Upper lobe of left lung (tissue), 6 donors: ENCODE measurements at places on chromosomes 7 and 10. TPM values are rescaled to one million over a fixed set of nuclear protein-coding genes. Genes with fewer than 3 reads are reported as not detected.
A peak's percentile ranks its signal among the peaks of the same experiment; 100 is the strongest.

The KNDC1 gene
- total RNA-seq: 20.9 TPM

The AEBP1 gene
- total RNA-seq: 92.2 TPM

GRCh38 chr7:77791956-77792355 lies 6.3 kb downstream of the TMEM60 start:
- H3K4me3 ChIP-seq: no peak overlapping the region
- no peak for DNase-seq
- peaks cover 21% of the 10 kb centered on the region for H3K4me1 ChIP-seq

- no peaks in the 10 kb centered on the region for H3K36me3 ChIP-seq
- no peaks in the 10 kb centered on the region for H3K27me3 ChIP-seq
- no peak overlapping the region for H3K4me3 ChIP-seq
- DNase-seq: no peak
Observed at GRCh38 chr10:114380797-114381196, 23.5 kb downstream of the AFAP1L2 start.

The VWC2 gene
- total RNA-seq: 0.15 TPM

The EDRF1 gene
- total RNA-seq: 17.6 TPM

DNA sequence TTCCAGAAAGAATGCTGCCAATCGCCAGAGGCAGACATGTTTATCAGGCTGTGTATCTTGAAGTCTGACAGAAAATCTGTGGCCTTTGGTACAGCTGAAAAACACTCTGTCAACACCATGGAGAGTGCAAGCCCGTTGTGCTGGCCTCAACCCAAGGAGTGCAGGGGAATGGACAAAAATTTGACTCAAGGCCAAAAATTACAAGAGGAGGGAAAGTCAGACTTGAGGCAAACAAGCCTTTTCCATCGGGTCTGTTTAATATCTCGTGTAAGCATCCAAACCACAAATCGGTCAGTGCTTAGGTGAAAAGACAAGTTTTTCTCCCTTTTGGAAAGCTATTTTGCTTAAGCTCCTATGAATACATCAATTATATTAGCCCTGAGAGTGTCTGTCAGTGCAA lies 305.3 kb upstream of the NFE2L3 start:
- H3K4me3 ChIP-seq: no peak overlapping the region
- no peaks in the 10 kb centered on the region for H3K36me3 ChIP-seq
- H3K27me3 ChIP-seq: peaks cover under 1% of the 10 kb centered on the region
- peak overlapping the region; percentile 39 for H3K27ac ChIP-seq

- H3K4me3 ChIP-seq: peak overlapping the region; percentile 2
- H3K27ac ChIP-seq: no peak overlapping the region
- peak; percentile 68 for DNase-seq
- peaks cover 9% of the 10 kb centered on the region for H3K27me3 ChIP-seq
- peaks cover 34% of the 10 kb centered on the region for H3K4me1 ChIP-seq
- H3K36me3 ChIP-seq: no peaks in the 10 kb centered on the region
Observed at GRCh38 chr7:122304996-122305421, 459 bp upstream of the FEZF1 start.

DNA sequence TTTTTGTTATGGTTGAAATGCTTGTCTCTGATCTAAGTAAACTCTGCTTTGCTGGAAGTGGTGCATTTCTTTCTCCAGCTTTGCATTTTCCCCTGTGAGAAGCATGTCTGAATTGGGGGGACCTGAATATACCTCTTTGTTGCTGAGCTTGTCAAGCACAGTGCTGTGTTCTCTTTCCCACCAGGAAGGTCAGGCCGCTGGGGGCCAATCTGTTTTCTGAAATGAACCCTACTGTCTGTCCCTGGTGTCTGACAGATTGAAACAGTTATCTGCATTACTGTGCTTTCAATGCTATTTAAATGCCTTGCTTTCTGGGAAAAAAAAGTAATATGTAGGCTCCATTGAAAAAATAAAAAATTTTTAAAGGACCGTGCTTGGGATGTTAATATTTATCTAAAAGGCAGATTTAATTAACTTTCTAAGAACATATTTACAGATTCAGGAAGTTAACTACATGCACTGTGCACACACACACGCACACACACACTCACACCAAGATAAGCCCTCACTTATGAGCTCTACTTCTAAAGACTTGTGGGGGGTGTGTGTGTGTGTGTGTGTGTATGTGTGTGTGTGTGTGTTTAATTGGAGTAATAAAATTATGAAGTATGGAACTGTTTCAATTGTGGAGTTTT lies 127.0 kb upstream of the FZD1 start:
- no peaks in the 10 kb centered on the region for H3K36me3 ChIP-seq
- no peak for DNase-seq
- no peaks in the 10 kb centered on the region for H3K4me1 ChIP-seq

DNA sequence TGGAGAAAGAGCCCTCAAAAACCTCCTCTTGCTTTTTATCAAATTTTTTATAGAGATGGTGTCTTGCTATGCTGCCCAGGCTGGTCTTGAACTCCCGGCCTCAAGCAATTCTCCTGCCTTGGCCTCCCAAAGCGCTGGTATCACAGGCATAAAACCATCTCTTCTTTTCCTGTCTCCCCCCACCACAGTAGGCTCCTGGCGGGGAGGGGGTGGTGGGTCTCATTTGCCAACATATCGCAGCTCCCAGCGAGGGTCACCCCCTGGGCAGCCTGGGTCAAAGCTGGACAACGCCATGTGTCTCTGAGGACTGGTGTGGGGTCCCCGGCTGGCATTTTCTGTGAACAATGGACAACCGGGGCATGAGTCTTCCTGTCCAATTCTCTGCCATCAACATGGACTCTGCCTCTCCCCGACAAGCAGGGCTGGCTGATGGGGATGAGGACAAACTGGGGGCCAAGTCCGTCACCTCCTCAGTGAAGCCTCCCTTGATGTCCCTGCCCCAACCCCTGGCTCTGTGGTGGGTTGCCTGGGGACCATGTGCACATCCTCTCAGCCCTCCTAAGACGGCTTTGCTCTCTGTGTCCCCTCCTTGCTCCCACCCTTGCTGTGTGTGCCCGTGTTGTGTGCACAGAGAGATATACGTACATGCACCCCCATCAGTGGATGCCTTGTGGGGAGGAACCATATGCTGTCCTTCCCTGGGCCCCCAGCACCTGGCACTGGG lies 86.4 kb upstream of the GNA12 start:
- no peak for DNase-seq
- no peaks in the 10 kb centered on the region for H3K4me1 ChIP-seq
- H3K27me3 ChIP-seq: no peaks in the 10 kb centered on the region
- H3K36me3 ChIP-seq: no peaks in the 10 kb centered on the region

DNA sequence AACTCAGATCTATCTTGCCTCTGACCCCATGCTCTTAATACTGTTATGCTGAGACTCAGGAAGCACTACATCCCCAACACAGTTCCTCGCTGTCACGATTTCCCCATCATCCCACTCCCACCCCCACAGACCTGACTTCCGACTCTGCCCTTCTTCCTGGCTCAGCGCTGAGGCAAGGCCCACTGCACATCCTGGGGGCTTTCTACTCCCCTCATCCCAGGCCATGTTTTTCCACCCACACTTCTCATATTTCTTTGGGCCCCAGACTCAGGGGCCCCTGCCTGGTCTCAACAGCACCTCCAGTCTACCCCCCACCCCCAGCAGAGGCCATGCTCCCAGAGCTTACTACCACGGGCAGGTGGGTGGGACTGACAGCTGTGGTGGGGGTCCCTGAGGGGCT lies 7.7 kb upstream of the NDST2 start:
- H3K27me3 ChIP-seq: no peaks in the 10 kb centered on the region

The NXPH1 gene
- not detected for total RNA-seq

The PCDH15 gene
- 1.9 TPM for total RNA-seq

DNA sequence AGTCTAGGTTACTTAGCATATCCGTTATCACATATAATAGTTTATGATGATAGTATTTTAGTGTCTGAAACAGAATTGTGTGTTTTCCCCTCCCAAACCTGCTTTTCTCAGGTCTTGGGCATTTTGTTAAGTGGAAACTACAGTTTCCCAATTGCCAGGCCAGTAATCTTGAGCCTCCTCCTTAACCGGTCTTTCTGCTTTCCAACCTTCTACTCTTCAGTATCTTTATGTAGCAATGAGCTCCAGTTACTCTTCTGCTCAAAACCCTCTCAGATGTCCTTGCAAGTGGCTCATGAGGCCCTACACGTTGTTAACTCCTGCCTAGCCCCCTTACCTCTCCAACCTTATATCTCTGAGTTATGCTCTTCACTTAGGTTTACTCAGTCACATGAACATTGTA lies 22.0 kb downstream of the WAC start:
- H3K27ac ChIP-seq: no peak overlapping the region
- no peaks in the 10 kb centered on the region for H3K27me3 ChIP-seq
- no peak overlapping the region for H3K4me3 ChIP-seq
- DNase-seq: no peak
- H3K4me1 ChIP-seq: peaks cover 50% of the 10 kb centered on the region

DNA sequence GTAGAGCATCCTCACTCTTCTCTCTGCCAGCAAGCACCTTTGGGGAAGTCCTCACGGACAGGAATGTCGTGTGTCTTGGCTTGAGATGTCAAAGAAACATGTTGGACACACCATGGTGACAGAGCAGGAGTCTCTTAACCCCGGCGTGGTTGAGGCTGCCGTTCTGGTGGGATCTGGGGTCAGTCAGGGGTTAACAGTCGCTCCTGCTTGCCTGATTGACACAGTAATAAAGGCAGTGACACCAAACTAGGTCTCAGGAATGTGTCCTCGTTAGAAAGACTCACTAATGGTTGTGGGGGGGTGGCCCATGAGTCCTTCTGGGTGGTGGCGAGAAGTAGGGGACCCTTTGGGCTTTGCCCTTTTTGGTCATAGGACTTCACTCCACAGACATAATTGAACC lies 69.0 kb downstream of the TCF7L2 start:
- no peak overlapping the region for H3K4me3 ChIP-seq
- H3K27ac ChIP-seq: no peak overlapping the region
- no peaks in the 10 kb centered on the region for H3K27me3 ChIP-seq
- DNase-seq: no peak
- peaks cover 53% of the 10 kb centered on the region for H3K4me1 ChIP-seq

DNA sequence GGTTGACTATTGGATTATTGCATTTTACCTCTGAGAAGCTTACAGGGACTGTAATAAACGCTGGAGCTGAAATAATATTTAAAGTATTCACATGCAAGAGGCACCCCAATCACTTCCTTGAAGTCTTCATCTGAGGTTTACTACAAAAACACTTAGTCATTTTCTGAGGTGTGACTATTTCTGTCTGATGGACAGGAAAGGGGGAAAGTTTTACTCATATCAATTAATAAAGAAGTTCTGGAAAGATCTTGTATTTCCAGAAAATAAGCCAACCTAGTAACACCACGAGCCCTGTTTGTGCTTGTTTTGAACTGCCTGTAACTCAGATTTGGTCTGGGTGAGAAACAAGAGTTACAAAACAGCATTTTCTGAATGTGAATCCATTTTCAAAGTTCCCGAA lies 63.9 kb upstream of the PRKCQ start:
- H3K36me3 ChIP-seq: no peaks in the 10 kb centered on the region
- H3K4me3 ChIP-seq: no peak overlapping the region
- H3K27ac ChIP-seq: no peak overlapping the region
- no peaks in the 10 kb centered on the region for H3K4me1 ChIP-seq

The PLPP4 gene
- total RNA-seq: 0.20 TPM

The PKD2L1 gene
- total RNA-seq: 0.61 TPM

The POR gene
- total RNA-seq: 107 TPM

DNA sequence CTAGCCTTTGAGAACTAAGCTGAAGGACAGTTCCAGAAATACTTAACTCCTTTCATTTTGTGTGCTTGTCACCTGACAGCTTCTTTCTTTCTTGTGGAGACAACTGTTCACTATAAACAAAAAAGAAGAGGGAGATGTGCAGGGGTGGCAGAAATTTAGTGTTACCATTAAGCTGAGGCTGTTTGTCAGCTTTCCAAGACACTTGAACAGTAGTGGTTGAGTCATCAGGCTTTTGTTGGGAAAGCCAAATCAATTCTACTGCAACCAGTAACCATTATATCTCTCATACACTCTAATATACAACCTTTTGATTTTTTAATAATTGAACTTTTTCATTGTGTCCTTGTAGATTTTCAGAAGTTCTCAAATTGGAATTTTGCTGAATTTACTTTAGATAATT lies 75.3 kb downstream of the POLL start:
- H3K4me3 ChIP-seq: no peak overlapping the region
- no peaks in the 10 kb centered on the region for H3K36me3 ChIP-seq
- no peak overlapping the region for H3K27ac ChIP-seq

DNA sequence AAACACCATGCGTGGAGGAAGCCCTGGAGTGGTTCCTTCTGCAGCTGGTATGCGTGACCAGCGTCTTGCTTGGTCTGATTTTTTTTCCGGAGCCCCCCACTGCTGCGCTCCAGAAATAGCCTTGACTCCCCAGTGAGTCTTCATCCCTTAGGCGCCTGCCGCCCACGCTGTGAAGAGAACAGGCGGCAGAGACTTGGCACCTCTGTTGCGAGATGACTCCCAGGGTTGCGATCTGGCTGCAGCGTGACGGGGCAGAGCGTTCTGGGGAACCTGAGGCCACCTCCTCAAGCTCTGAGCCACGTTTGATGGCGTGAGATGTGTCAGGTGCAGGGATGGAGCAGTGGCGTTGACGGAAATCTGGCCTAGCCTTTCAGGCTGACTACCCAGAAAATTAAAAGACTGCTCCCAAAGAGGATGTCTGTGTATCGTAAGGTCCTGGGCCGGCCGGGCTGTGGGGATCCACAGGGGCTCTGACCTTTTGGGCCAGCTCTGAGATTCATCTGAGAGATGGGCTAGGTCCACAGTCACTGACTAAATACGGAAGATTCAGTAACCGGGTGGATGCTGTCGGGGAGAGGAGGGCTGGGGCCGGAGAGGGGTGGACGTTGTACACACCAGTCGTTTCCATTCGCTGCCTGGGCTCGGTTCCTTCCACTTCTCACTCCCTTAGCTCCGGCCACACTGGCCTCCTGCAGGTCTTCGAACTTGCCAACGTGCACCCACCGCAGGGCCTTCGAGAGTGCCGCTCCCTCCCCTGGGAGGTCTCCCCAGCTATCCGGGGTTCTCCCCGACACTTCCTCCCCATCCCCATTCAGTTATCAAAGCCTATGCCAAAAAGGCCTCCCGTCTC lies 33.8 kb downstream of the PFKFB3 start:
- no peaks in the 10 kb centered on the region for H3K4me1 ChIP-seq
- DNase-seq: no peak
- H3K4me3 ChIP-seq: no peak overlapping the region
- H3K27me3 ChIP-seq: no peaks in the 10 kb centered on the region
- H3K27ac ChIP-seq: no peak overlapping the region
- H3K36me3 ChIP-seq: peaks cover 44% of the 10 kb centered on the region

GRCh38 chr10:119375574-119376272 lies 166.8 kb downstream of the RGS10 start:
- DNase-seq: no peak
- H3K36me3 ChIP-seq: no peaks in the 10 kb centered on the region
- no peak overlapping the region for H3K4me3 ChIP-seq
- H3K27ac ChIP-seq: peak overlapping the region; percentile 65
- peaks cover 40% of the 10 kb centered on the region for H3K4me1 ChIP-seq

- no peak overlapping the region for H3K4me3 ChIP-seq
- no peak overlapping the region for H3K27ac ChIP-seq
- H3K4me1 ChIP-seq: no peaks in the 10 kb centered on the region
- DNase-seq: no peak
- H3K36me3 ChIP-seq: no peaks in the 10 kb centered on the region
Observed at GRCh38 chr7:42972699-42973500, 40.7 kb downstream of the MRPL32 start.
